ENCODE measurements at places on chromosomes 6 and 20.

GRCh38 chr6:15499591-15499990, 163.2 kb downstream of the DTNBP1 start:
- no peak for DNase-seq

DNA sequence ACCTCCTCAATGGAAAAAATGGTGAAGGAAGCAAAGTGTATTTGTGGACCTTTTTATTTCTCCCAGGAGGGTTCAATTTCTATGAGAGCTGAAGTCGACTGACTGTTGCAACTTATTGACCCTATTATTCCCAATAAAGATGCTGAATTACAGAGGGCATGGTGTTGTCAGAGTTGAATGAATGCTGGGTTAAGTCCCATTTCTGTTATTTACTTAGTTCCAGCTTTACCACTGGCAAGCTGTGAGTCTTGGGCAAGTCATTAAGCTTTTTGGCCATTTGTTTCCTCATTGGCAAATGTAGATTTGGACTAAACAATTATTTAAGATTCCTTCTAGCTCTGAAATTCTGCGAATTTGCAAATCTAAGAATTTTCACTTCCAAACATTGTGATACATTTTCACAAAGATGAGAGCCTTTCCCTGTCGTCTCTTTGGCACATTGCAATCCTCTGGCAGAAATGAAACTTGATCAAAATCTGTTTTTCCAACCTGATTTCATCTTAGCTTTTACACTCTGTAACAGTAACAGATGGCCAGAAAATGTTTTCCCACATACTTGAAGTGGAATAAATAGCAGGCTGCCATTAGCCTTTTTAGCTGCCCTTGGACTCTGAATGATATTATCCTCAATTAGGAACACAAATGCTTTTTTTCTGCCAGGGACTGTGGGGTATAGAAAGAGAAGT, 21.3 kb downstream of the BLTP3A start:
- DNase-seq: no peak

DNA sequence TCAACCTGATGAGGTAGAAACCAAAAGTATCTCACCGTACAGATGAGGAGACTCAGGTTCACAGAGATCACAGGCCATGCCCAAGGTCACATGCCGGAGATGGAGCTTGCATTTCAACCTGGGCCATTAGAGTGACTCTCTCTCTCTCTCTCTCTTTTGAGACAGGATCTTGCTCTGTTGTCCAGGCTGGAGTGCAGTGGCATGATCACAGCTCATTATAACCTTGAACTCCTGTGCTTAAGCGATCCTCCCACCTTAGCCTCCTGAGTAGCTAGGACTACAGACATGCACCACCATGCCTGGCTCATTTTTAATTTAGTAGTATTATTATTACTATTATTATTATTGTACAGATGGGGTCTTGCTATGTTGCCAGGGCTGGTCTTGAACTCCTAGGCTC, 2.8 kb upstream of the CSNK2A1 start:
- DNase-seq: no peak

DNA sequence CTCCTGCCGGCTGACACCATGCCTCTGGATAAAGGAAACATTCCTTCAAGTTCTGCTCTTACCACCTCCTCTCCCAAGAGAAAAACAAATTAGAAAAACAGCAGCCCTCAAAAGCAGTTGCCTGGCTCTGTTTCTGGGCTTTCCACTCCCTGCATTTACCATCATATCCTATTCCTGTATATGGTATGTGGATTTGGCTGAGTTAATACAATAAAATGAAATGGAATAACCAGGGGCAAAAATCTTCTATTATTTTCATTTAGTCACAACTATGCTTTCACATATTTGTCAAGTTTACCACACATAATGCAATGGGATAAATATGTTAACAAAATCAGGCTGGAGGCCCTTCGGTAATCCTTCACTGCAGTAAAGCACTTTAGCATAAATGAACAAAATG, 34.3 kb downstream of the COL12A1 start:
- no peak for DNase-seq

DNA sequence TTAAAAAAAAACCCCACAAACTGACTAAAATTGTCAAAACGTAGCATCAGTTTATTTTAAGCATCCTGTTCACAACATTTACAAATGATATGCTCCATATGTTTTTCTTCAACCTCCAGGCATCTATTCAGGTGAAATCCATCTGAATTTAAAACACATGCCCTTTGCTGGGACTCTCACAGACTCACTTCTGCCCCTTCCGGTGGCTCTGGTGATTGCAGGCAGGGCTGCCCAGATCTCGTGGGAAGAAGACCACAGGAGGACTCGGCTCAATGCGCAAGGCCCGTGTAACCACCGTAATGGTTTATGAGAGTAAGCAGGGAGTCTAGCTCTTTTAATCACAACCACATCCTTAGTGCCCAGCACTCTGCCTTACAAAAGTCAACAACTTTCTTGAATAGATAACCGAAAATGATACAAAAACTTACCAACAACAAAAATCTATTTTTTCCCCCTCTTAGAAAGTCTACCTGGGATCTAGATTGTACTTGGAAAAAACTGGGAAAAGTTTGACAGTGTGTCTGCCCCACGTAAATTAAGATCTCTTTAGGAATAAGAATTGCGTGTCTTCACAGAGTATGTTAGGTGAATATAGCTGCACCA, 139.1 kb downstream of the KIF16B start:
- peak; percentile 58 for DNase-seq

GRCh38 chr6:3610921-3611320, 140.6 kb downstream of the PXDC1 start:
- DNase-seq: no peak

DNA sequence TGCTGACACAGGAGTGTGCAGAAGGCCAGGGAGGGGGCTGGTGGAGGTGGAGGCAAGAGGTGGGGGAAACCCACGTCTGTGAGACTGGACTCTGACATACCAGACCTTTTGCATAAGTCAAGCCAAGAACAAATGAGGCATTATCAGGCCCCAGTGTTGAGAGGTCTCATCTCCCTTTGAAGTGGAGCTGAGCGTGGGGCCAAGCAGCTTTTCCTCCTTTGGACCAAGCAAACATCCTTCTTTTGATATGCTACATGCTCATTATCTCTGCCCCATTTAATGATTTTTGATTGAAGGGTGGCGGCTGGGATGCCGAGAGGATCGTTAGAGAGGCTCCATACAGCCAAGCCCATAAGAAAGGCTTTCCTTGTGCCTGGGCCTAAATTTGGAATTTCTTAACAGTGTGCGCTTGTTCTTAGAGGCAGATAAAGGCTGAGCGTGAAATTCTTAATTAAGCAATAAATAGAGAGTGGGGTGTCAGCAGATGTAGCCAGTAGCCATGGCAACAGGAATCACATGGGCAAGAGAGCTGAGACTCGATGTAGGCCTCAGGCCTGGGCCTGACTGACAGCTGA, 244.5 kb downstream of the PKHD1 start:
- no peak for DNase-seq

DNA sequence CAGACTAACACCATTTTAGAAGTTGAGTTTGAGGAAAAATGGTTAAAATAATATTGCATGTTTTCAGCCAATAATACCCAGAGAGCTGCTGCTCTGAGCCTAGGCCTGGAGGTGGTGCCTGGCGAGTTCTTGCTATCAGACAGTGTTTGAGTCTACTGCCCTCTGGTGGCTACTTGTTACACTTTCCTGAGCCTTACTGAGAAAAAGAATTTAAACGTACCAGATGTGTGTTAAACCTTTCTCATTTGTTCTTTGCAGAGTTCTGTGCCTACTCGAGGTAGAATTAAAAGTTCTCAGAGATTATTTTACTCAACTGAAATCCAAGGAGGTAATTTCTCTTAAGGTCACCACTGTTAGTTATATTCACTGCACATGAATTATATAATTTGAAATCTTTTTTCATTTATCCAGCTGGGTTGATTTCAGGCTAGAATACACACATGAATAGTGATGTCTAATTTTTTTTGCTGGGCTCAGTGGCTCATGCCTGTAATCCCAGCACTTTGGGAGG, 38.2 kb downstream of the SHLD1 start:
- peak; percentile 94 for DNase-seq

GRCh38 chr6:33183071-33183683, 9.1 kb downstream of the COL11A2 start:
- no peak for DNase-seq

GRCh38 chr20:9100691-9101090, 31.8 kb downstream of the PLCB4 start:
- no peak for DNase-seq

GRCh38 chr20:37757550-37757949, 63.7 kb downstream of the CTNNBL1 start:
- no peak for DNase-seq

DNA sequence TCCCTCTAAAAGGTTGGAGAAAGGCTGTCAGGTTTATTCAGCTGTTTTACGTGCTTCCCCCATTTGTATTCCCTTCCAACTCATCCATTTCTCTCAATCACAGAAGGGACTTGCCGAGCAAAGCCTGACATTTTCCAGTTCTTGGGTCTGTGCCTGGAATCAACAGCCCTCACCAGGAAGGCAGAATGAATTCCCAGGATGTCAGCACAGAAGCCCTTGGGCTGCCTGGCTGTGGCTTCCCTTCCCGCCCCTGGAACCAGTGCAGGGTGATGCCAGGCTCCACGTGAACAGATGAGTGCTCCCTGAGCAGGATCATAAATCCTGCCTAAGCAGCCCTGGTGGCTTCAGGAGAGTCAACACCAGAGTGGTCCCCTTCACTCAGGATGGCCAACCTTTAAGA, 86.1 kb upstream of the CD83 start:
- DNase-seq: no peak

- no peak for DNase-seq
Measured at GRCh38 chr6:76706631-76707030, 634.2 kb upstream of the IMPG1 start.

DNA sequence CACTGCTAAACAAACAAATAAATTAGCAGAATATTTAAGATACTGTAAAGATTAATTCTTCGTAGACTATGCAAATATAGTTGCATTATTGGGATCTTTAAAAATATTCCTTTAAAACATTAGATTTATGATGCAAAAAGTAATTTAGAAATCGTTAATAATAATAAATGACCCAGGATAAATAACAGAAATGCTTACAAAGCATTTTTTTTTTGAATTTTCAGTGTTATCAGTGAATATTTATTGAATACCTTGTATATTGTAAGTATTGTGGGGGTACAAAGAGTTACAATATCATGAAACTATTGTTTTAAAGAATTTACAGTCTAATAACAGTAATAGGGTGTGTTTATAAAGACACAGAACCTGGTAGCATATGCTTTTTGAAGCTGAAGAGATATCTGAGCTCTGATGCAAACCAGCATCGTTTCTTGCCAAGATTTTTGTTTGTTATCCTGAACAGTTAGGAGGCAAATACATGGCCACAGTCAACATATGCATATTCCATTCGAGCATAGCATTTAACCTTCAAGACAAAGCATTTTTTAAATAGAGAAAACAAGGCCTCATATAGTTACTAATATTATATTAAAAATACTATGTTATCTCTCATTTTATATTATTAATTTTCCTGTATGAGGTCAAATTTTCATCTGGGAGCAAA, 487.2 kb downstream of the PHF3 start:
- DNase-seq: no peak

DNA sequence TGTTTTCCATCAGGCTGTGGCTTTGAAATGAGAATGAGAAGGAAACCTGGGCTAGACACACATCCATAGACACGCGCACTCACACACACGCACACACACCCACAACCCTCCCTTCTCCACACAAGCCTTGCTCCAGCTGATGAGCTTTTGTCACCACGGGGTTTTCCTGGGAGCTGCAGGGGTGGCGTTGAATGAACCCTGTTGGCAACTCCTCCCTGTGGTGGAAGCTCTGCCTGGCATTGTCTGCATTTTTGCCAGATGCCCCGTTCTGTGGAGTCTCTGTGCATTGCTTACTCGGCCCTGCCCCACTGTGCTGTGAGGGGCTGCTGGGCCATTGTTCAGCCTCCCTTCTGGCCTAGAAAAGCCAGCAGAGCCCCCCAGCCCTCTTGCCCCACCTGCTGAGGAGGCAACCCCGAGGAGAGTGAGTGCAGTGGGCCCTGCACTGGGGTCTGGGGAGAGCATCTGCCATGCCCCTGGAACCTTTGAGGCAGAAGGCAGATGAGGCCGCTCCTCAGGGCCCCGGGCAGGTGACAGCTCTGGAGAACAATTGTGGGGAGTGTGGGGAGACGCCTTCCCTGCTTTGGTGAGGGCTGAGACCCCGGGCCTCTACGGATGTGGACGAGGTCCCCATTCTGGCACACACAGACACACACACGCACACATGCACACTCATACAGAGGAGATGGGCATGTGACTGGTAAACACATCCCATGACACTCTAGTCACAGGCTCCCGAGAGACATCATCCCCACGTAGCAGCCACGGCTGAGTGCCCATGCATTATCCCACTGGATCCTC, 9.9 kb downstream of the ADIG start:
- DNase-seq: no peak

DNA sequence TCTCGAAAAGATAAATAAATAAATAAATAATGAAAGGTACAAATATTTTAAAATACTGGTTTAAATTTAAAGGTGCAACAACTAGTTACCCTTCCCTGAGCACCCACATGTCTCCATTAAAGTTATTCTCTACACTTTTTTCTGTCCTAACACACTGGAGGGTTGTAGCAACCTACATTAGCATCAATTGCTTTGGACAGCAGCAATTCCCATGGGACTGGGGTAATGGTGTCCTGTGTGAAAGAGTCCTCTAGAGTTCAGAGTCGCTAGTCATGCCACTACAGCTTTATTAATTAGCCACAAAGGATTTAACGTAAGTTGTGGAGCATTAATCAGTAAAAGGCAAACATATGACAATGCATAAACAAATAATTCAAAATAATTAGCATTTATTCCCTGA, 14.1 kb upstream of the CD24 start:
- no peak for DNase-seq

GRCh38 chr6:157023958-157024357, 246.8 kb downstream of the ARID1B start:
- peak; percentile 33 for DNase-seq

DNA sequence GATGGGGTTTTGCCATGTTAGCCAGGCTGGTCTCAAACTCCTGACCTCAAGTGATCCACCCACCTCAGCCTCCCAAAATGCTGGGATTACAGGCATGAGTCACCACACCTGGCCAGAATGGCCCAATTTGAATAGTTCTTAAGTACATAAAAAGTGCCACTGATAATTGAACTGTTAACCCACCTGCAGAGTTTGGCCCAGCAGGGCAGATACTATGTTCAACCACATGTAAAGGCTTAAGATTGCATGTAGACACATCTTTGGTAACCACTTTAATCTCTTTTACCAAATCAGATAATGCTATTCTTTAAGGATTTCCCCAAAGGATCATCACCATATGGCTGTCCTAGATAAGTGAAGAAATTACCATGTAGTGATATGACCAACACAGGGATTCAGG, 21.3 kb upstream of the SGK1 start:
- no peak for DNase-seq

- no peak for DNase-seq
Measured at GRCh38 chr6:166752097-166752496, 125.0 kb upstream of the RPS6KA2 start.

All from testis (tissue), 5 donors.